Suppressor macrophage (primary cell): ENCODE measurements at places on chromosomes 6 and 20.

GRCh38 chr6:31351401-31352309, 5.3 kb downstream of the HLA-B start:
- DNase-seq: no peak

GRCh38 chr6:47787620-47788497, 6.0 kb downstream of the OPN5 start:
- peak; percentile 66 for DNase-seq

DNA sequence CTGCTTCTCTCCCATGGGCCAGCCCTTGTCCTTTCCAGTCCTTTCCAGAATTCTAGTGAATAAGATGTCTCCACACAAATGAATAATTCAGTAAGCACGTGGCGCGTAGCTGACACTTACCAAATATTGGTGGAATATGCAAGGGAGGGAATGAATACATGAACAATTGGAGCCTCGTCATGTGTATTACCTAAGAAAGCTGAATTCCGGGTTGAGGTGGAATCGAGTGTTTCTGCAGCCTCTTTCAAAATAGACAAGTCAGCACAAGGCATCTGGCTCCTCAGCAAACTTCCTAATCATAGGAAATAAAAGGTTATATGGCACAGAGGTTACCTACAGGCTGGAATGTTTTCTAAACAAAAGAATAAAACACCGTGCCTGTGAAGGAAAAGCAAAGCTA, 47.0 kb upstream of the NT5E start:
- DNase-seq: no peak

DNA sequence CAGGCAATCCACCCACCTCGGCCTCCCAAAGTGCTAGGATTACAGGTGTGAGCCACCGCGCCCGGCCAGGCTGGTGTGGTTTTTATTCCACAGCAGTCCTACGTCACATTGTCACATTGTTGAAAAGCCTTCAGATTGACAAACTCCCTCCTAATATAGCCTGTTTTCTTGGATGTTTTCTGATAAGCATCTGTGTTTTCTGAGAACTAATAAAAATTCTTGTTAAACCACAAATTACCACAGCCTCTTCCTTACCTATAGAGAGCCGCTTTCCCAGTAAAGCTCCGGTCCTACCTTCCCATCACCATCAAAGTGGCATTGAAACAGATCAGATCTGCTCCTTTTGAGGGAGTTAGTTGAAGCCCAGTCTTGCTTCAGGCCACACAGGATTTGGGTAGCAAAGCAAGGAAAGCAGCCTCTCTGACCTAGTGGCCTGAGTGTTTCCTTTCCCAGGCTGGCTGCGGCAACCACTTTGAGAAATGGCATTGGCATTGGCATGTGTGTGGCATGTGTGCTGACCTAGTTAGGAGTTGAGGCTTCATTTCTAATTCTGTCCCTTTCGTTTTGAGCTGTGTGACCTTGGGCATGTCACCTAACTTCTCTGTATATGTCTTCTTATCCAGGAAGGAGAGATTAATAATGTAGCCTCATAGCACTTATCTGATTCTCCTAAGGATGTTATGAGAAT, 1.7 kb upstream of the PKIG start:
- no peak for DNase-seq

DNA sequence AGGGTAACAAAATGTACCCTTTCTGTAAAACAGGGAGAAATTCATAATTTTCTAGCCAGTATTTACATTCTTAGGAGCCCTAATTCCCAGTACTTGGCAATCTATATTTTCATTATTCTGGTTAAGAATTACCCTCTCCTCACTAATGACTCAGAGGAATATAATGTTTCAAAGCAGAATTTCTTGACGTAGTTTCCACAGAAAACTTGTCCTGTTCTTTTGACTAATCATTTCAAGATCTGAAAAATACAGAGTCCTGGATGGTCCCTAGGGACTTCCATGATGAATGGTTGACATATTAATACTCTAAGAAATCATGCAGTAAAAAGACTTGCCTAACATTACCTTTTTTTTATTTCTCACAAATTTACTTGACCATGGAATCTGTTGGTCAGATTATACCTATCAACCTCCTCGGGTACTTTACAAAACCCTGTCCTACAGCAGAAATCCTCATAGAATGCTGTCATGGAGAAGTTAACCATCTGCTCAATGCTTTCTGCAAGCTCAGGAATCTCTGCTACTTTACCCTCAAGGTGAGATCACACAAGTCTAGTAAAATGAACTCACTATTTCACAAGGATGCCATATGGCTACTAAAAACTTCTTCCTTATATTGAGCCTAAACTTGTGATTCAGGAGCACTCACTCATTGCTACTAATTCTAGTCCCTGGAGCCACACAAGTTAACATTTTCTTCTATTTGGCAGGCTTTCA, 202.1 kb upstream of the CNR1 start:
- DNase-seq: no peak

DNA sequence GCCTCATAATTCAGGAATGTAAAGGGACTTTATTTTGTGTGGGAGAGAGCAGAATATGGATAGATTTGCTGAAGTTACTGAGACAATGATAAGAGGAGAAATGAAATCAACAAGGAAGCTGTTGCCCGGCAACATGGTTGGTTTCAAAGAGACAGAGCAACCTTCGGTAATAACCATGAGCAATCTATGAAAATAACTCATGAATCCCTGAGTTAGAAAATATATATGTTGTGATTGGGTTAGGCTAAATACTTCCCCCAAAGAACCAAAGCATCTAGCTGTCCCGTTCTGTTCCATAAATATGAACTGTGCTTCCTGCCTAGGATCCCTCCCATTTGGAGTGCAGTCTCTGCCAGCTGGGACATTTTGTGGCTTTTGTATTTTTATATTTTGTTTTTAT, 23.1 kb downstream of the SERPINB1 start:
- no peak for DNase-seq

DNA sequence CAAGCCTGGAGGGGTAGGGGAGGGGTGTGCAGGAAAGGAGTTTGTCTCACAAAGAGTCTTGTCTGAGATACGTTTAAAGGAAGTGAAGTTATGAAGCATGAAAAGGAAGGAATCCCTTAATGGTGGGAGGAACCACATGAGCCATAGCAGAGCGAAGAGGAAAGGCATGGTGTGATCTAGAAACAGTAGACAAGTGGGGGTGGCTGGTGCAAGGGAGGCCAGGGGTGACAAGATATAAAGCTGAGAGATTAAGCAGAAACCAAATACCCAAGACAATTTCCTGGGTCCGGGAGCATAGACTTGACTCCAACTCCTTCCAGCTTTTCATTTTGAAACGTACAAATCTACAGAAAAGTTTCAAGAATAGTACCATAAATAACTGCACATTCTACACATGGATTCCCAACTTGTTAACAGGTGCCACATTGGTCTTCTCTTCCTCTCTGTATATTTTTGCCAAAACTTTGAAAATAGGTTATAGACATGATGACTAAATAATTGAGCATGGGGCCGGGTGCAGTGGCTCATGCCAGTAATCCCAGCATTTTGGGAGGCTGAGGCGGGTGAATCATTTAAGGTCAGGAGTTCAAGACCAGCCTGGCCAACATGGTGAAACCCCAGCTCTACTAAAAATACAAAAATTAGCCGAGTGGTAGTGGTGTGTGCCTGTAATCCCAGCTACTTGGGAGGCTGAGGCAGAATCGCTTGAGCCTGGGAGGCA, 211.6 kb downstream of the SLC24A3 start:
- peak; percentile 30 for DNase-seq

DNA sequence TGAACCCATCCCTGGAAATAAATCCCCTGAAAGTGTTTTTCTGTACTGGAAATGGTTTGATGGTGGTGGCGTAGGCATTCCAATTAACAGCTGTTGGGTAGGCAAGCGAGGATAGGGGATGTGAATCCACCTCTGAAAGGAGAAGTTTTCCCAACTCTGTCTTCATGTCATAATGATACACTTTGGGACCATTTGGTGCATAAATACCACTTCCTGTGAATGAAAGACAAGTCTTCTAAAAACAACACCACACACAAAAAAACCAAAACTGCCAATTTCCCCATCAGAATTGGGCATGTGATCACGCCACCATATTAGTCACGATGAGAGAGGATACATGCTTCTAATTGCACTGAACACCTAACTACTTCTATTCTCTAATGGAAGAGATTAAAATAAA, 6.4 kb downstream of the VNN2 start:
- DNase-seq: peak; percentile 80

DNA sequence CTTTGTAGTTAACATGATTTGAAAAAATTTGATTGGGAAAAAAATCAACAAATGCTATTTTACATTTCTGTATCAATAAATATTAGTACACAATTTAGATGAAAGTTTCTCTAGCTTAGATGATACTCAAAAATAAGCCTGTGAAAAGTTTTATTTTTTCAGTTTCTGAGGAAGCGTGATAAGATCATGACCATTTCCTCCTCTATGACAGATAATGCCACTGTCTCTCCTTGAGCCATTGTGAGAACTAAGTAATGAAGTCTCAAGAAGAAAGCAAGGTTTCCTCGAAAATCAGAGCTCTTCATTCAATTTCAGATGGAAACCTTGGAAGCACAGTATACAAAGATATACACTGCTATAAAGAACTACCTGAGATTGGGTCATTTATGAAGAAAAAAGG, 395.0 kb downstream of the HDGFL1 start:
- no peak for DNase-seq

DNA sequence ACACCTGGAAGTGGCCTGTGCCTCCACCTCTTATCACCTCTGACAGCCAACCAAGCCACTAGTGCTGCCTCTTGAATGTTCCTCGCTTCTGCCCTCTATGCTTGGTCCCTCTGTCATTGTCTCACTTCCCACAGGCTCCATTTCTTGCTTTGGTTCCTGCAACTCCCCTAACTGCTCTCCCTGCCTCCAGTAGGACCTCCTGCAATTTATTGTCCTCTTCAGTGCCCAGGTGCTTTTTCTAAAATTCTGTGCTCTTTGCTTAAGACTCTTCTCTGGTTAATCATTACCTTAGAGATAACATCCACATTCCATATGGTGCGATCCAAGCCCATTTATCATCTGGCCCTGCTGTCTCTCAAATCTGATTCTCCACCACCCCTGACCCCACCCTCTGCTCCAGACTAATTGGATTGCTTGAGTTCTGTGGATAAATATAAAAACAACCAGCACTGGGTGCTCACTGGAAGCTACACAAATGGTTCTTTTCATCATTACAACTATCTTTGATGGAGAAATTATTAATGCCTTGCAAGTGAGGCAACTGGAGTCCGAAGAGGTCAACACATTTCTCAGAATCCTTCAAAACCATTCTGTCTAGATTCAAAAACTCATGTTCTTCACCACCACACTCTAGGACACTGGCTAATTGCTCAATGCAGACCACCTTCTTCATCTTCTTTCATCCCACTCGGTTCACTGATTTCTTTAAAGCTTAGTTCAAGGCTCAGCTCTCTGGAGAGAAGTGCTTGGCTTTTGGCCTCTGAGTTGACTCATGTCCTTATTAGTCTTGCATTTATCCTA, 47.2 kb downstream of the FOXA2 start:
- DNase-seq: no peak

DNA sequence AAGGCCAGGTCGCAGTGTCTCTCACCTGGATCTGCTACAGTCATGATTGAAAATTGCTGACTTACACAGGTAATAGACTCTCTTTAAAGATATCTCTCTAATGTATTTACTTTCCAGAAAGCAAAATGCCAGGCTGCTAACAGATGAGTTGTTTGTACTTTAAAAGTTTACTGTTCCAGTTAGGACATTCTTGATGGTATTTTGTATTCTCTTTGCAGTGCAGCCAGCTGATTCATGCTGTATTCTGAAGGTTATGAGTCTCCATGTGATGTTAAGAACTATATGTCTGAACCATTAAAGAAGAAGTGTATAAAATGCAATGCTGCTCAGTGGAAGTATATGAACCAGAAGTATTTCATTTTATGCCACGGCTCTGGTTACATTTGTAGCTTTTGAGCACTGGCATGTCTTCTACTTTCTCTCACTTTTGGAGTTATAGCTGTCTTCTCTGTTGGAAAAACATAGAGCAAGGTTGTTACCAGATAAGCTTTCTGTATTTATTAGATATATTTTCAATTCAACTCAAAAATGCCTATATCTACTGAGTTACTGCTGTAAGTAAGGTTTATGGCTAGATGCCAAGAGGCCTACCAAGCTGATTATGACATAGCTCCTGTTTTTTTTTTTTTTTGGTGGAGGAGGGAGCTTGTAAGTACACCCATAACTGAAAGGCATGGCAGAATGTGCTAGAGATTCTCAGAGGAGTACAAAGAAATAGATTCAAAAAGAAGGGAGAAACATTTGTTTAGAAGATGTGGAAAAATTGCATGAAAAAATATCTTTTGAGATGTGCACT, 130.5 kb upstream of the MAN1A1 start:
- no peak for DNase-seq

DNA sequence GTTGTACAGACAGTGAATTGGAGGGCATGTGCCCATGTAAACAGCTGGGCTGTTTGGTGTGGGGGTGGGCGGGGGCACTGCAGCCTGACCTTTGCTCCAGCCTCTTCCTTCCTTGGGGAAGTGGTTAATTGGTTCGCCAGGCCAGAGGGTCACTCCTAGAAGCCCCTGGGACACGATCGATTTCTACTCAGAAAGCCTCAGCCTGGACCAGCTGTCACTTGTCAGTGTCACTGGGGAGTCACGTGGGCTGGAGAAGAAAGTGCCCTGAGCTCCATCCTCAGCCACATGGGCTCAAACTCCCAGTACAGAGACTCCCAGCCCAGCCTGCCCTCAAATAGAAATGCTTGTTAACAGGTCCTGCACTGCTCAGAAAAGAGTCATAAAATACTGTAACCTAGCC, 423.8 kb upstream of the SULF2 start:
- no peak for DNase-seq

- peak; percentile 70 for DNase-seq
Observed at GRCh38 chr6:6891949-6892461, 215.8 kb upstream of the RREB1 start.

GRCh38 chr6:33161354-33162331, 30.6 kb downstream of the COL11A2 start:
- peak; percentile 94 for DNase-seq

- DNase-seq: no peak
Observed at GRCh38 chr20:36792422-36792821, 18.9 kb upstream of the DSN1 start.

GRCh38 chr6:136969433-136969832, 47.3 kb downstream of the SLC35D3 start:
- DNase-seq: no peak

GRCh38 chr6:166921570-166921969, 34.8 kb downstream of the RNASET2 start:
- DNase-seq: no peak

DNA sequence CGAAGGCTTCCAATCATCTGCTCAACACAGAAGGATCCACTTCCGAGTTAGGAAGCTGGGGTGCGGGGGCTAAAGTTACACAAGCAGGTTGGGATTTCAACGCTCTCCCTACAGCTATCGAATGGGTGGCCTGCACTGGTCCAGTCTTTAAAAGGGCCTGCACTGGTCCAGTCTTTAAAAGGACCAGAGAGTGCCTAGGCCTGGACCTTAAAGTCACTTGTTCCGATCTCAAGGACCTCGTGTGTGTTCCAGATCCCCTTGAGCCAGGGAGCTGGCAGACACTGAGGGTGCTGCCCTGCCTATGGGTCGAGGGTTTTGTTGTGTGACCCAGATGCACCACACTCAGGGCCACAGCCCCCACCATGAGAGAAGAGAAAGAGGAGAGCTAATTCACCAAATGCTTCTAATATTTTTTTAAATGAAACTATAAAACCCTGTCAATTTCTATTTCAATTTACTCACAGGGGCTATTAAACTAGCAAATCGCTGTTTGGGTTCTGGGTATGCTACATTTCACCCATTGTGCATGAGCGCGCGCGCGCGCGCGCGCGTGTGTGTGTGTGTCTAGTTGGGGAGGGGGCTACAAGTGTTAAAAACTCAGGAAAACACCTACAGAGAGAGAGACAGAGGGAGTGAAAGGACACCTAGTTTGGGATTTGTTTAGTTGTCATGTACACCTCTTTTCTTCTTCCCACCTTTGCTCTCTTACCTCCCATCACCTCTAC, 7.5 kb downstream of the TFAP2B start:
- no peak for DNase-seq

GRCh38 chr6:46221222-46221793, 50.5 kb upstream of the ENPP5 start:
- peak; percentile 54 for DNase-seq
